Adrenal gland (tissue), 19 donors: ENCODE measurements at places on chromosomes 11 and 22. TPM values are rescaled to one million over a fixed set of nuclear protein-coding genes. Genes with fewer than 3 reads are reported as not detected.

DNA sequence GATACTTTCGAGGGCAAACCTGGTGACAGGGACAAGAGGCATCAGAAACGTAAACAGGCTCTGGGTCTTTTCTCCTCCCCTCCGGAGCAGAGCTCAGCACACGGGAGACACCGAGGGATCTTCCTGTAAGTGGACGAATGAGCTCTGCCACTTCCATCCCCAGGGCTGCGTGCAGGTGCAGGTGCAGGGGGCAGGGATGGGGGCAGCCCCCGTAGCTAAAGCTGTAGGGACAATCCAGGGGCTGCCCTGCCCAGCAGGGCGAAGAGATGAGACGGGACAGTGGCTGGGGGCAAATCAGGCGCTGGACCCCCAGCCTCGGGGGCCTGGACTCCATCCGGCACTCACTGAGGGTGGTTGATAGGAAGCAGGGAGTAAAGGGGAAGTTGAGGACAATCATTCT, 505.4 kb downstream of the BRD1 start:
- no peaks in the 10 kb centered on the region for H3K36me3 ChIP-seq
- no peak overlapping the region for H3K27ac ChIP-seq
- no peaks in the 10 kb centered on the region for H3K4me1 ChIP-seq
- no peak overlapping the region for H3K4me3 ChIP-seq

GRCh38 chr22:24099666-24100065, 81.6 kb upstream of the SUSD2 start:
- DNase-seq: no peak
- no peak overlapping the region for H3K27ac ChIP-seq
- peaks cover 1% of the 10 kb centered on the region for H3K4me1 ChIP-seq
- no peaks in the 10 kb centered on the region for H3K27me3 ChIP-seq
- no peaks in the 10 kb centered on the region for H3K36me3 ChIP-seq

DNA sequence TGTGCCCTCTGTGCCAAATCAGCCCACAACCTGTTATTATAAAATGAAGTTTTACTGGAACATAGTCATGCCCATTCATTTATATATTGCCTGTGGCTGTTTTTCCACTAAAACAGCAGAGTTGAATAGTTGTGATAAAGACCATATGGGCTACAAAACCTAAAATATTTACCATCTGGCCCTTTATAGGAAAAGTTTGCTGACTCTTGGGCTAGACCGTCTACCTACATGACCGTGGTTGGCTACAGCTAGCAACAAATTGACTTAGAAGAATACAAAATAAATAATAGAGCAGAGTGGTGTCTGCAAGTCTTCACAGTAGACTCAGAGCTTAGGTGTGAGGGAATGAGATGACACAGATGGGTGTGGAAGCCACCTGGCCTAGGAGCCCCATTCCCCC, 11.2 kb upstream of the IL18BP start:
- H3K4me1 ChIP-seq: no peaks in the 10 kb centered on the region
- no peaks in the 10 kb centered on the region for H3K36me3 ChIP-seq
- no peaks in the 10 kb centered on the region for H3K27me3 ChIP-seq
- no peak overlapping the region for H3K4me3 ChIP-seq
- no peak for DNase-seq
- H3K27ac ChIP-seq: no peak overlapping the region

- H3K4me1 ChIP-seq: no peaks in the 10 kb centered on the region
- H3K4me3 ChIP-seq: no peak overlapping the region
- H3K36me3 ChIP-seq: no peaks in the 10 kb centered on the region
- DNase-seq: peak; percentile 44
- peaks cover 20% of the 10 kb centered on the region for H3K27me3 ChIP-seq
These were observed 2.5 kb downstream of the KCNJ4 start for GRCh38 chr22:38452373-38453065.

- peak overlapping the region; percentile 5 for H3K27ac ChIP-seq
- H3K27me3 ChIP-seq: no peaks in the 10 kb centered on the region
- H3K4me3 ChIP-seq: no peak overlapping the region
- H3K4me1 ChIP-seq: peaks cover 3% of the 10 kb centered on the region
- no peaks in the 10 kb centered on the region for H3K36me3 ChIP-seq
These were observed 10.9 kb upstream of the NEAT1 start for GRCh38 chr11:65411681-65412070.

DNA sequence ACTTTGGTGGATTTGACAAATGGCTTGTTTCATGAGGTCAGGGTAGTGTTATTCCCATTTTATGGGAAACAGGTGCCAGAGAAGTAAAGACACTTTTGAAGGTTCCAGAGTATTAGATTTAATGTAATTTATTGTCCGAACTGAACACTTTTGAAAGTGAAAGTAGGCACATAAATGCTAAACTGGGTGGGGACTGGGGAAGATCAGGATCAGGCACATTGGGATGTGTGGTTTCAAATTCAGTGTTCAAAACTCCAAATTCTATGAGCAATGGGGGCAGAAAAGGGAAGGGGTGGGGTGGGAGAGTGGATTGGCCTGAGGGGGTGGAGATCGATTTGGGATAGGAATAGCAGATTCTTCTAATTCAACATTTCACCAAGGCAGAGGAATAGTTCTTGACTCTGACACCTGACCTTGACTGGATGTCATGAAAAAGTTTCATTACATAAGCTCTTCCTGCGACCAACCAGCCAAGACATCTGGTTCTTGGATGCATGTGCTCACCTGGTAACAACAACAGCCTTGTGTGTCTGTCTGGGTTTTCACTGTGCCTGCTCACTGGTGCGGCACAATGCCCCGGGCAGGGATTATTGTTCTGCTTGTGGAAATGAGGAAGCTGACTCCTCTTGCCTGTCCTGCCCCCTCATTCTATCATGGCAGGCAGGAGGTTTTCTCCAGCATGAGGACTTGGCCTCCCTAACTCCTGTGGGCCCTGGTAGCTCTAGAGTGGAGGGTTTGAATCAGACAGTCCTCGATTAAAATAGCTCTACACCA, 10.8 kb downstream of the PPFIBP2 start:
- H3K4me3 ChIP-seq: no peak overlapping the region
- peaks cover 41% of the 10 kb centered on the region for H3K4me1 ChIP-seq
- no peak overlapping the region for H3K27ac ChIP-seq
- no peaks in the 10 kb centered on the region for H3K27me3 ChIP-seq
- no peaks in the 10 kb centered on the region for H3K36me3 ChIP-seq
- DNase-seq: no peak

DNA sequence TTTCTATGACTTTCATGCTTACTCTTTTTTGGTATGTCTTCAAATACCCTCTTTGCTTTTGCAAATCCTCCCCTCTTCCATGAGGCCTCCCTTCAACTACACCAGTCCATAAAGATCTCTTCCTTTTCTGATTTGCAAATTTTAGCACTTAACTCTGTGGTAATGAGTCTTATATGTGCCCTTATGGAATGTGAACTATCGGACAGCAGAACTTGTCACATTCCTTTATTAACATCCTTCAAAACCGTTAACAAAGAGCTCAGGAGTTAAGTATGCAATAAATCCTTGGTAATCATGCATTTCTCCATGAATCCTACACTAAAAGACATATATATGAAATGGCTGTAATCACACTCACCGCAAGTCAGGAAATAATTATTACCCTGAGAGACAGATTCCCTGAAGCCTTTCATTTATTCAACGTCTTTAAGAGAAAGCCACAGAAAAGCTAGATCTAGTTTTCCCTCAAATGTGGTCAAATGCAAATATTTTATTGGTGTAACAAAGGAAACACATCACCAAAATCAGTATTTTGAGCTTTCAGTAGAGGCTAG, 7.4 kb downstream of the CLNS1A start:
- H3K4me1 ChIP-seq: peaks cover 29% of the 10 kb centered on the region
- H3K4me3 ChIP-seq: no peak overlapping the region
- no peaks in the 10 kb centered on the region for H3K27me3 ChIP-seq

DNA sequence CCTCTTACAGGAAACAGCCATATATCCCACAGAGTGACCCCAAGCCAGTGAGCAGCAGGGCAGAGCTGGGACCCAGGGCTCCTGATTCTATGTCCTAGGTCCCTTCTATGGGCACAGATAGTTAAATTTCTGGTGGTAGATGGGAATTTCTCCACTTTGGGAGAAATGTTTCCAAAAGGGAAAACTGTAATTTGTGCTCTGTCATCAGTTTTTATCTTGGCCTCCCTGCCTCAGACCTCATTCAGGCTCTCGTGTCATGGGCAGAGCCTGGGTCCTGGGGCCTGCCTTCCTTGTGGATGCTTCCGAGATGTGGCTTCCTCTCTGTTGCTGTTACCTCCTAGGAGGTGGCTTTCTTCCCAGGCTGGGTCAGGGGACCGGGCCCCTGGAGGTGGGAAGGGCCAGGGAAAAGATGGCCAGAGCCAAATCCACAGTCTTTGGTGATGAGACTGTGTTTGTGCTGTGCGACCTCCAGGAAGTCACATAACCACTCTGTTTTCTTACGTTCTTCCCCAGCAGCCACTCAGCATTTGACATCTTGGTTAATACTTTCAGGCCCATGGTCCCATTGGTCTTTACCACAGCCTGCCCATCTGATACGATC, 8.6 kb downstream of the LRRC32 start:
- no peak for DNase-seq
- H3K36me3 ChIP-seq: peaks cover 32% of the 10 kb centered on the region
- no peaks in the 10 kb centered on the region for H3K27me3 ChIP-seq
- no peak overlapping the region for H3K4me3 ChIP-seq
- H3K4me1 ChIP-seq: no peaks in the 10 kb centered on the region

FAT3 gene
- 0.09 TPM for total RNA-seq

PICK1 gene
- total RNA-seq: 30.6 TPM

HOATZ gene
- not detected for total RNA-seq

MYO18B gene
- total RNA-seq: 0.08 TPM

ZBTB16 gene
- 68.9 TPM for total RNA-seq

GAL gene
- 1.3 TPM for total RNA-seq

APOC3 gene
- 2.9 TPM for total RNA-seq

OR51F2 gene
- total RNA-seq: not detected
